ENCODE measurements at places on chromosomes 6 and 20.

GRCh38 chr20:9145142-9145541 lies 76.3 kb downstream of the PLCB4 start:
- no peak for DNase-seq

DNA sequence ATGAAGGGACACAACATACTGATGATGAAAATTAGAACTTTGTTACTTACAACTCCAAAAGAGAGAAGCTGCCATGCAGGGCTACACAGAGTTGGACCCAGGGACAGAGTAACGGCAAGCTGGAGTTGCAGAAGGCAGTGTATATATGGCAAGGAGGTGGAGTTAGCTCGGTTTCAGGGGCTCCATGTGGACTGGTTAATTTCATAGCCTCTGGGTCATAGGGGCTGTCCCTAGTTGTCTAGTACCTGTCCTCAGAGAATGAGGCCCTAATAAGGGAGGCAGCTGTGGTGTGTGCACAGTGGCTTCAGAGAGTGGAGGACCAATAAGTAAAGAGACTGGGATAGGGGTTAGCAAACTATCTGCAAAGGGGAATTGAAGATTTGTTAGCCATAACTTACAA lies 7.9 kb upstream of the ZSCAN12 start:
- no peak for DNase-seq

- peak; percentile 88 for DNase-seq
Observed at GRCh38 chr6:53492860-53493634, 51.9 kb downstream of the GCLC start.

DNA sequence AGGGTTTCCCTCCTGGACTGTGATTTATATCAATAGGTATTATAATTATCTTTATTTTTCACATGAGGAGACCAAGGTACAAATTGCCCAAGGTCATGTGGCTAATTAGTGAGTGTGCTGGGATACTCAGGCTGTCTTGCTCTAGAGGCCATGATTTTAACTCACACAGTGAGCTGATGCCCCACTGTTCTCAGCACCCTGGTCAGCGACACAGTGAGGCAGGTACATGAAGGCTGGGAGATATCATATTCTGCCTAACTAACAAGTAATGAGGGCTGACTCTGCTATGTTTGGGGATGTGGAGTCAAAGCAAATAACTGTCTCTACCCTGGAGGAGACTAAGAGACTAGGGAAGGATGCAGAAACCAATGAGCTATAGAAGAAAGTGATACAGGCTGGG lies 501.1 kb downstream of the PTPRT start:
- DNase-seq, result no peak

GRCh38 chr6:16964553-16965499 lies 137.0 kb upstream of the STMND1 start:
- DNase-seq, result peak; percentile 10

DNA sequence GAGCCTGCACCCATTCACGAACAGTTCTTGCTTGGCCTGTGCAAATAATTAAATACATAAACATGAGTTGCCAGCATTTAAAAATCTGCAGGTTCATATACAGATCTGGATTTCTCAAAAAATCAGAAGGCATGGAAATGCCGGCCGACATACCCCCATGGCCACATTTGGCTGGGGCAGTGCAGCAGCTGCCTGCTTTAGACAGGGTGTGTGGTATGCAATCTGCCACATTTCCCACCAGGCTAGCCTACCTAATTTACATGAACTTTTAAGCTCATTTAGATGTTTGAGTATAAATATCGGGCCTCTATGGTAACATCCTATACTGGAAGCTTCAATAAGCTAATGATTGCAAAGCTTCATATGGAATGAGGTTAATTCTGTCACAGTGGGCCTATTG lies 31.5 kb downstream of the PLCB1 start:
- DNase-seq, result no peak
